NCI-H460 (cell line): ENCODE measurements at places on chromosomes 3 and 15. TPM values are rescaled to one million over a fixed set of nuclear protein-coding genes. Genes with fewer than 3 reads are reported as not detected.

GRCh38 chr3:139187648-139188047 is 143.0 kb upstream of the PRR23C start:
- DNase-seq, result no peak

DNA sequence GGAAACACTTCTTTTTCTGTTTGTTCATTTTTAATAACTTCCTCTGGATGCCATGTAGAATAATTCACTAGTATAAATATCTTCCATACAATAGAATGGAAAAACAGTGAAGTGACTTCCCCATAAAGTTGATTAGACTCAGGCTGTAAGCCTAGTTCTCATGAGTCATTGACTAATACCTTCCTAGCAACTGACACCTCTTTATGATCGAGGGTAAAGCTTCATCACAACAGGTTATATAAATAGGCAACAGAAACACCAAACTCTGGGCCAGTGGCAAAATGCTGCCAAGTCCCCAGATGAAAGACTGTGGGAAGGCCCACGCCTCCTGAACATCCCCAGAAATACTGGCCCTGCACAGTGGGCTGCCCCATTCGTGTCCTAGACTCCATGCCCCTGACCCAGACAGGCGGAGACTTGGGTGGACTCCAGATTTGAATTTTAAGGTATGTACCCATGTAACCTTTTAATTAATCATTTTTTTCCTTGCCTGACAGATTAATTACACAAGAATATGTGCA is 71.3 kb upstream of the TBC1D23 start:
- no peak for DNase-seq

GRCh38 chr3:36178018-36178417 is 202.3 kb upstream of the STAC start:
- DNase-seq, result no peak

GRCh38 chr3:39133093-39133490 is 20.3 kb downstream of the CSRNP1 start:
- DNase-seq, result no peak

DNA sequence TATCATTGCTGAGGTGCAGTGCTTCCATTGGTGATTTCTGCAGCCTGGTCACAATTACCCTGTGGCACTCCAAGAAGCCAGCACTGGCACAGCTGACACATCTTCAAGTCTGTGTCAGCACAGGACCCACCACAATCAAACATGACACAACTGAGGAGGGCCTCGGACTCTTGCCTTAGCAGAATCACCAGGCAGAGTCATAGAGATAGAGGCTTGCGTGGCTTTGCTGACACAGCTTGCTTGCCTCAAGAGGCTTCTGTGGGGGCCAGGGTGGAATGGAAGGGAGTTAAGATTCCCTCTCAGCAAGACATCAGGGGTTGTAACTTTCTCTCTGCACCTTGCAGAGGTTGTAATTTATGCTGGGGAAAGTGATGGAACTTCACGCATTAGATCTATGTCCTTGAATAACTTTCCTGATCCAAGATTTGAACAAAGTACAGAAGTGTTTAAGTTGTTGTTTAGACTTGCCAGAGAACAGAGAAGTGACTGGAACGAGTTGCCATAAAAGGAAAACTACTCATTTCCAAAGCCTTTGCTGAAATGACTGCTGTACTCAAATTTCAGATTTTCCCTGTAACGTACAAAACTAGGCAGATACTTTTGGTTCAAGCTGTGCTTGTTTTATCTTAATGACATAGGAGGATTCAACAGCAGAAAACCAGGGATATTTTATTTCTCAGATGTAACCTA is 170.7 kb downstream of the DIPK2A start:
- no peak for DNase-seq

DNA sequence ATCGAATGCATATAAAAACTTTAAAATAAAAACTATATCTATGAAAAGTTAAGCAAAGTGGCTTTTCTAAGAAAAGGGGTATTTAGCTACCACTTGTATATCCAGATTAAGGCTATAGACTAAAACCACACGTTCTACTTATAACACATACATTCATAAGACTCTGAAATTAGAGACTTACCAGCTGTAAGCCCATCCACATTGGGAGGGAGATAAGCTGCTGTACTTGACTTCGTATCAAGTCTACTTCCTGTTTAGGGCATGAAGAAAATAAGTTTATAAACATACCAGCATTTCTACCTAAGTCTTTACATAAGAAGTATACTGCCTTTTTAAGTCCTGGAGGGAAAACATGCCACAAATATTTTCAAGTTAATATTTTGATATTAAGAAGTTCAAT is 27.7 kb downstream of the AQR start:
- DNase-seq, result no peak

DNA sequence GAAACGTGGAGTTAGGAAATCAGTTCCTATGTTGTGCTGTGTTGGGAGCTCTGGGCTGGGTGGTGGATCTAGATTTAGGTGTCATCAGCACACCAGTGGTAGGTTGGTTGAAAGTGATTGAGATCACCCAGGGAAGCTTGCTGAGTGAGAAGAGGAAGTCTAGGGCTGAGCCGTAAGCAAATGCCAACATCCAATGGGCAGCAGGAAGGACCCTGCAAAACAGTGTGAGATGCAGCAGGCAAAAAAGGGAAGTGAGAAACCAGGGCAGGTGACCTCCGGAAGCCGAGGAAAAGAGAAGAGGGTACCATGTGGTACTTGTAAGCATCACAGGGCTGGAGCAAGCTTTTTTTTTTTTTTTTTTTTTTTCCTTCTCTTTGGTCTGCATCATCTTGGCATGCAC is 15.9 kb upstream of the COPG1 start:
- no peak for DNase-seq

DNA sequence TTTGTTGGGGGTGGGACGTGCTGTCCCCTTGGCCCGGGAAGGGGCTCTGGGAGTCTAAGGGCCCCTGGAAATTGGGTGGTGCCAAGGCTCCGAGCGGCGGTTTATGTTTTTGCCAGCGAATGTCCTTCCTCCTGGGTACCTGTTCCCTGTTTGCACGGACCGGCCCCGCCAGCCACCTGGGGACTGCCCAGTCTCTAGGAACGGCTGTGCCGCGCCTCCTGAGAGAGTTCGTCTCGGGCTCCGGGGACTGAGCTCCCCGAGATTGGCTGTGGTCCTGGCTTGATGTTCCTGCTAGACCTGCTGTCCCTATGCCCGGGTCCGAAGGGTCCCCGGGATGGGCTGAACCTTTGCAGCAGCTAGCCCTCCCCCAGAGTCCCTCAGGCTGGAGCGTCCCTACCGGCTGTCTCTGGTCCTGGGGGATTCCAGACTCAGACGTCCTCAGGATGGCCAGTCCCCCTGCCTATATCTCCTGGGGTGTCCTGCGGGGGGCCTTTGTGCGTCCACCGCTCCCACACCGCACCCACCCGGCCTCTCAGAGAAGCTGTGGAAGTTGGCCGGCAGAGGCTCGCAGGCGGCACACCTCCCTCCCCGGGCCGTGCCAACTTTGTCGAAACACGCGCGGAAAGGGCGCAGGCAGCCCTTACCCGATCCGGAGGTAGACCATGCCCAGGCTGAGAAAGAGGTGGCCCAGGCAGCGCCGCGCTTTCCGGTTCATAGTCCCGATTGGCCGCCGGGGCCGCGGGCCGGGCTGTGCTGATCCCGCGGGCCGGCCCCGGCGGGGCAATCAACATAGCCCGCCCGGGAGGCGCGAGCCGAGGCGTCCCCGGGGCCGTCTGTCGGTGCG is 547 bp downstream of the WNT7A start:
- no peak for DNase-seq

- no peak for DNase-seq
Observed at GRCh38 chr3:101758224-101758623, 20.8 kb upstream of the NXPE3 start.

DNA sequence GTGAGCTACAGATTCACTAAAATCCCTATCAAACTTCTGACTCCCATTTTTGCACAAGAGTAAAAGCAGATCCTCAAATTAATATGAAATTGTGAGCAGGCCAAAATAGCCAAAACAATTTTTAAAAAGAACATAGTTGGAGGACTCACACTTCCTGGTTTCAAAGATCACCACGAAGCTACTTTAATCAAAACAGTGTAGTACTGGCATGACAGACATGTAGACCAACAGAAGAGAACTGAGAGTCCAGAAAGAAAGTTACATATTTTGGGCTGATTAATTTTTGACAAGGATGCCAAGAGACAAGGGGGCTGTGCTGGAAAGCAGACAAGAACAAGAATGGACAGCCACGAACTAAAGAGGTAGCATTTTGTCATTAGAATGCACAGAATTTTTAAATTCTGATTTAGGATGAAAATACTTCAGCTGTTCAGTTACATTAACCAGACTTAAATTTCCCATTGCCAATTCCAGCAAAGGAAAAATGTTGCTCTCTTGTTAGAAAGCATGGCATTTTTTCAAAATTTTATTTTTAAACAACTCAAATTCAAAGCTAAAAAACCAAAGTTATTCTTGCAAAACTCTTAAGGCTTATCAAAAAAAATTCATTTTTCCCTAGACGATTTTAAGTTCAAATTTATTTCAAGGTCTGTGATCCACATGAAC is 14.0 kb downstream of the RYK start:
- no peak for DNase-seq

DNA sequence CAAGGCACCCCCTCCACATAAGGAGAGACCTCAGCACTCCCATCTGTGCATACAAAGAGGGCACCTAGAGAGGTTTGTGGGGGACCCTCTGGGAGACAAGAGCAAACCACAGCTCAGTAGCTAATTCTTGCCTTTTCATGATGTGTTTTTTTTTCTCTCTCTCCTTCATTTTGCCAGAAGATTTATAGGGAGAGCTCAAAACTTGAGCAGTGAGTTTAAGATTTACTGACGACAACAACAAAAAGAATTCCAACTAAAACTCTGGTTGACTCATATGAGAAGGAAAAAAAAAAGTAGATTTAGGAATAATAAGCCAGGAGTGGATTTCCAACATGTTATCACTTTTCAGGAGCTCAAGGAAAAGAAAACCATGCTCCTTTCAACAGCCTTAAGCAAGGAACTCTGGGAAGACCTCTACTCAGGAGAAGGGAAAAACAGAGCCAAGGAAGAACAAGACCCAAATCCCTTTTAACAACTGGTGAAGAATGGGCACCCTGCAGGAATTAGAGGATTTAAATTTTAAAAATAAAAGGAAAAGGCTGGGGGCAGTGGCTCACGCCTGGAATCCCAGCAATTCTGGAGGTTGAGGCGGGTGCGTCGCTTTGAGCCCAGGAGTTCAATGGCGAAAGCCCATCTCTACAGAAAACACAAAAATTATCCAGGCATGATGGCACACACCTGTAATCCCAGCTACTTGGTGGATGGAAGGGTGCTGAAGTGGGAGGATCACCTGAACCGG is 58.2 kb upstream of the RAD18 start:
- no peak for DNase-seq

GRCh38 chr3:47113669-47114365 is 50.1 kb downstream of the SETD2 start:
- DNase-seq, result no peak

GRCh38 chr15:52649686-52650085 is 29.5 kb downstream of the ATOSA start:
- no peak for DNase-seq

GRCh38 chr3:179026636-179027035 is 45.0 kb downstream of the ZMAT3 start:
- no peak for DNase-seq

DNA sequence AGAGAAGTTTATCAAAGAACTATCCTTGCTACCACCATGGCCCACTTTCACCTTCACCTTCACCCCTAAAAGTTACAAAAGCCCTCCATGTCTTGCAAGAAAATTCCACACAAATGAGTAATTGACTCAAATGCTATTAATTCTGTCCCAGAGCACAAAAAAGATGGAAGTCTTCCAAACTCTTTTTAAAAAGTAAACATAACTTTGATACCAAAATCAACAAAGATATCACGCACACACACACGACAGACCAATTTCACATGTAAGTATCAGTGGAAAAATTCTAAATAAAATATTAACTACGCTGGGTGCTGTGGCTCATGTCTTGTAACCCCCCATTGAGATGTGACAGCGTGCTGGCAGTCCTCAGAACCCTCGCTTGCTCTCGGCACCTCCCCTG is 1.1 kb upstream of the MCCC1 start:
- no peak for DNase-seq

- no peak for DNase-seq
Observed at GRCh38 chr3:196193133-196193735, 18.0 kb downstream of the ZDHHC19 start.

GRCh38 chr15:60125334-60125733 is 121.2 kb downstream of the FOXB1 start:
- no peak for DNase-seq

DNA sequence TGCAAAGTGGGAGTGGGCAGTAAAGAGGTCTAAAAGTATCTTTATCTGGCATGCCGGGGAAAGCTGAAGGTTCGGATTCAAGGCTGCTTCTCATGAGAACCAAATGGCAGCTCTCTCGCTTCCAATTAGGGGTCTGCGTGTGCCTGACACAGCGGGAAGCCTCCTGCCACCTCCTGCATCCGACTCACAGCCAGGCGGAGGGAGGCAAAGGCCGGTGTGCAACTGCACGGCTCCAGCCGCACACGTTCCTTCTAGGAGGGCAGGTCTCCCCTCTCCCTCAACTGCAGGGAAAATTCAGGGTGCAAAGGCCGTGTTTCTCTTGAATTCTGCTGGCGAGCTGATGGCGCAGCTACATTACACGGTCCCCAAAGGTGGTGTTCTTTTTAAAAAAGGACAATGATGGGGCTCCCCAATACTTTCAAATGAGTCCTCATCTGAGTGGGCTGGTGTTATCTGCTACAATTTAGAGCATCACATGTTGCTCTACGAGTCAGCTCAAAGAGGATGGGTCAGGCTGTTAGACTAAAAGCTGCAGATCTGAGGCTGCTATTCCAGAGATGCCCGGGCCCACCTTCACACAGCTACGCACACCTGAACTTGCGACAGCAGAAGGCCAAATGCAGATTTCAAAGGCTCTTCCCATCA is 226.6 kb downstream of the ADAMTS17 start:
- no peak for DNase-seq

Gene COX17
- 39.9 and 45.8 TPM in 2 replicates for total RNA-seq

Gene ALDH1A2
- total RNA-seq, result not detected in 2 replicates

Gene C2CD4A
- 0.63 and 0.72 TPM in 2 replicates for total RNA-seq

Gene CISH
- total RNA-seq, result 0.20 and 0.40 TPM in 2 replicates

Gene CERS3
- not detected in 2 replicates for total RNA-seq

Gene ZNF385D
- total RNA-seq, result 0.02 TPM in 1 of 2 replicates, not detected in the other

Gene ADAMTSL3
- not detected in 2 replicates for total RNA-seq

Gene KIF23
- total RNA-seq, result 54.1 and 60.9 TPM in 2 replicates

Gene TMEM40
- 0.25 and 0.72 TPM in 2 replicates for total RNA-seq

Gene SLC28A1
- not detected in 2 replicates for total RNA-seq

Gene TMCO5A
- total RNA-seq, result not detected in 2 replicates
